Activated naive CD4-positive, alpha-beta T cell (primary cell): ENCODE measurements at places on chromosomes 3 and 15.

DNA sequence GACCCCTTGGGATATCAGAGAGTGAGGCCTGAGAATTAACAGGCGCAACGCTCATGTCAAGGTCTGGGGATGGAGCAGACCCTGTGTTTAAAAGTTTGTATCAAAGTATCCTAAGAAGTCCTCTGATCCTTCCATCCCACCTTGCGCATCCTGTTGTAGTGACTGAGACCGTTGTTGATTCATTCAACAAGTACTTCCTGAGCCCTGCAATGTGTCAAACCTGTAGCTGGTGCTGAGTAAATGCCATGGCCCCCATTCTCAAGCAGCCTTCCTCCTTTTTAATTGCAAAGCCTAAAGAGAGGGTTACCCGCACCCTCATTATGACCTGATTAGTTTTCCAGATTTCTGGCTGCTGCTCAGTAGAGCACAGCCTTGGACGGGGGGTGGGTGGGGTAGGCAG lies 46.4 kb downstream of the RPLP1 start:
- no peak for DNase-seq

DNA sequence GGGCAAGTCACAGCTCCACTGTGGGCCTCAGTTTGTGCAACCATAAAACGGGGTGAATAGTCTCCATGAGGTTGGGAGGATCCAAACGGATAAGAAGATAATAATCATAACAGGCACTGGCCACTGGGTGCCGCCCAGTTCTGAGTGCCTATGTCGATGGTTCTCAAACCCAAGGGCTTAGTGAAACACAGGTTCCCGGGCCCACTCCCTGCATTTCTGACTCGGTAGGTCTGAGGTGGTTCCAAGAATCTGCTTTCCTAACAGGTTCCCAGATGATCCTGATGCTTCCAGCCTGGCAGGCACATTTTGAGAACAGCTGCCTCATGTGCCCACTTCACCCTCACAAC lies 21.2 kb downstream of the ALS2CL start:
- DNase-seq, result no peak

DNA sequence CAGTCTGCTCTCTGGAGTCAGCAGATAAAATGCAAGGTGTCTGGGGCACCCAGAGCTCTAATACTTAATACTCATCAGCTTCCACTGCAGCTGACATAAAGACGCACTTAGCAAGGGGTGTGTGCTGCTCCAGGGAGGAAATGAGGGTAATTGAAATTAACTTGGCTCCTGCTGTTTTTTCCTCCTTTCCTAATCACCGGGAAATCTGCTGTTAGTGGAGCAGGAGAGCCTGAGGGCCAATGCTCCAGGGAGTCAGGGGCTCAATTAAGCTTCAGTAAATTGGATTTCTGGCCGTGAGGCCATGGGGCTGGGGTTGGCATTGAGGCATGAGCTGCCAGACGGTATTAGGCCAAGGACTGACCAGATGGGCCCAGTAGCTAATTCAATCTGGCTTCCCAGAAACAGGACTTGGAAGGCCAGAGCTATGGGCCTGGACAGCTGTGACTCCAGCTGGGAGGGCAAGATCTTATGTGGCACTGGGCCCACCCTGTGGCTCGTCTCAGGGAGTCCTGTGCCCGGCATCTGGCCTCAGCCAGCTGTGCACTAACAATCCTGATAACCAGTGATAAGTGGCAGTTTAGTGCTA lies 30.7 kb upstream of the CHRNB4 start:
- no peak for DNase-seq

GRCh38 chr15:57251941-57252340 lies 124.4 kb upstream of the CGNL1 start:
- no peak for DNase-seq

- DNase-seq, result no peak
Observed at GRCh38 chr15:98763179-98763578, 114.8 kb downstream of the IGF1R start.

GRCh38 chr3:127529346-127530188 lies 61.0 kb downstream of the TPRA1 start:
- DNase-seq, result no peak
